Esophagus muscularis mucosa (tissue), 4 donors: ENCODE measurements at places on chromosomes 12 and 14. TPM values are rescaled to one million over a fixed set of nuclear protein-coding genes. Genes with fewer than 3 reads are reported as not detected.

DNA sequence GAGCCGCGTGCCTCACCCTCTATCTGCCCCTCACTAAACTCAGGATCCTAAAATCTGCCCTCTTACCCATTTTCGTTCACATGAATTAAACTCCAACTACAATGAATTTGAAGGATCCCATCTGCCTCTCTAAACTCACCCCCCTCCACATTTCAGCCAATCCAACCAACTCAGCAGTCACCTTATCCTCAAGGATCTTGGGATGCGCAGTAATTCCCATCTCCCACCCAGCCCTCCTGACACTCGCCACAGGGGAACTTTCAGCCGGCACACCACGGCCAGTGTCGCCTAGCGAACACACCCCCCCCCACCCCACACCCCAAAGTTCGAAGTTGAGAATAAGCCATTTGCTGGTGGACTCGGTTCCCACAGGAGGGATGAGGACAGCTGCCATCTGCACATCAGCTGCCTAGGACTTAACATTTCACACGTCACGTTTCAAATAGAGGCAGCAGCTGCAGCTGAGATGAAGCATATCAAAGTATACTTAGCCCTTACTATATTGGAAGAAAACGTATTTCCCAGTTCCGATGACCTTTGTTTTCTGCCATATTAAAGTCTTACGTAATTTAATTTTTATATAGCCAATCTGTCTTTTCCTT, 8.7 kb upstream of the SELPLG start:
- DNase-seq = no peak

DNA sequence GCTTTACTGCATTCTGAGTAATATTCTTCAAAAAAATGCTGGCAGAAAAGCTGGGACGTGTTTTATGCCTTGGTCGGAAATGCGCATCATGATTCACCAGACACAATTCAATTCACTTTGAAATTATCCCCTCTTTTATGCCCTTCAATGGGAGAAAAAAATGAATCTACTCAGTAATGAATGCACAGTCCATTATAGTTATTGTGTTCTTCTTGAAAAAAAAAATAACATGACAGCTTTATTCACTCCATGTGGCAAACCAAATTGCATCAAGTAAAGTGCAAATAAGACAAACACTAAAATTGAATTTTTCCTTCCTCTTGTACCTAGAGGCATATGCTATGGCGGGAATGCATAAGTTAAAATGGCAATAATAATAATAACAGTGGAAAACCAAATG, 159.4 kb upstream of the IFNG-AS1 start:
- no peak for DNase-seq

- no peak for DNase-seq
Observed at GRCh38 chr12:96471368-96472050, 17.9 kb upstream of the CFAP54 start.

- no peak for DNase-seq
Observed at GRCh38 chr14:61749867-61750266, 12.4 kb upstream of the SNAPC1 start.

- DNase-seq = no peak
Observed at GRCh38 chr14:30610787-30611343, 11.3 kb upstream of the SCFD1 start.

- no peak for DNase-seq
Observed at GRCh38 chr14:95407354-95407753, 87.6 kb upstream of the CLMN start.

GRCh38 chr12:1630133-1630826, 1.2 kb downstream of the WNT5B start:
- no peak for DNase-seq

- DNase-seq = no peak
Observed at GRCh38 chr12:128966203-128966810, 113.0 kb downstream of the GLT1D1 start.

GRCh38 chr14:93332397-93332852, 411 bp downstream of the BTBD7 start:
- DNase-seq = no peak

- DNase-seq = no peak
Observed at GRCh38 chr14:84546236-84546635, 983.7 kb upstream of the FLRT2 start.

DNA sequence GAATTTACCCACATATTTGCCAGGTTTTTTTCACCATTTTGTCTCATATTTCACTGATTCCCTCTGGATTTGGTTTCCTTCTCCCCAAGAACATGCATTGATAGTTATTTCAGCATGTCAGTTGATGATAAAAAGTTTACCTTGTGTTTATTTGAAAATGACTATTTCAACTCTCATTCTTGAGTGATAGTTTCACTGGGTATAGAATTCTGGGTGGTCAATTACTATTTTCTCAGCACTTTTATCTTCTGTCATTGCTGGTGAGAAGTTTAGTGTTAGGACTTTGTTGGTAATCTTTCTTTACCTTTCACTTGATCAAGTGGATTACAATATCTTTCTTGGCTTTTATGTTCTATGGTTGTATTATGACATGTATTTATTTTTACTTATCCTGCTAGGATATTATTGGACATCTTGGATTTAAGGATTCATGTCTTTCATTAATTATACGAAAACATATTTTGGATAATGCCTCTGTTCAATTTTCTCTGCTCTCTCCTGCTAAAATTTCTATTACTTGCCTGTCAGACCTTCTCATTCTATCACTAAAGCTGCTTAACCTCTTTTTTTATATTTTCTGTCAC, 338.6 kb downstream of the MED13L start:
- DNase-seq = no peak

- DNase-seq = no peak
Observed at GRCh38 chr12:57898308-57898970, 42.9 kb upstream of the ATP23 start.

- no peak for DNase-seq
Observed at GRCh38 chr12:29291226-29291625, 89.7 kb downstream of the ERGIC2 start.

- no peak for DNase-seq
Observed at GRCh38 chr14:70909733-70910614, 2.7 kb downstream of the PCNX1 start.

DNA sequence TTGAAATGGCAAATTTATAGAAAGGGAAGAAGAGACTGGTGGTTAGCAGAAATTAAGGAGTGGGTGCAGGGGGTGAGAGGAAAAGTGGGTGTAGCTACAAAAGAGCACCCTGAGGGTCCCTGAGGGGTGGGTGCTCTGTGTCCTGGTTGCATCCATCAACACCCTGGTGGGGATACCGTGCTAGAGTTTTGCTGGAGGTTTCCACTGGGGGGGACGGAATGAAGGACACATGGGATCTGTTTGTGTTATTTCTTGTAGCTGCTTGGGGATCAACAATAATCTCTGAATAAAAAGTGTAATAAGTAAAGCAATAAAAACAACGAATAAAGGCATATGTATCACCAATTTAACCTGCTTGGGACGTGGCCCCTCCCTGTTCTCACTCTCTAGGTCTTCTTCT, 175.3 kb downstream of the KIF26A start:
- no peak for DNase-seq

SLC16A7 gene
- total RNA-seq = 25.7 TPM

TAS2R7 gene
- not detected for total RNA-seq

ACOT2 gene
- 186 TPM for total RNA-seq

TPPP2 gene
- not detected for total RNA-seq

MYF6 gene
- not detected for total RNA-seq

KITLG gene
- 147 TPM for total RNA-seq

RPGRIP1 gene
- total RNA-seq = not detected

RNU4-1 gene
- total RNA-seq = under 0.01 TPM

PRH2 gene
- not detected for total RNA-seq

TAS2R19 gene
- 1.8 TPM for total RNA-seq
